CD4-positive, alpha-beta T cell treated with Interleukin-2 at 100 ng/mL for 4 hours (primary cell): ENCODE measurements at places on chromosomes 7 and 10.

DNA sequence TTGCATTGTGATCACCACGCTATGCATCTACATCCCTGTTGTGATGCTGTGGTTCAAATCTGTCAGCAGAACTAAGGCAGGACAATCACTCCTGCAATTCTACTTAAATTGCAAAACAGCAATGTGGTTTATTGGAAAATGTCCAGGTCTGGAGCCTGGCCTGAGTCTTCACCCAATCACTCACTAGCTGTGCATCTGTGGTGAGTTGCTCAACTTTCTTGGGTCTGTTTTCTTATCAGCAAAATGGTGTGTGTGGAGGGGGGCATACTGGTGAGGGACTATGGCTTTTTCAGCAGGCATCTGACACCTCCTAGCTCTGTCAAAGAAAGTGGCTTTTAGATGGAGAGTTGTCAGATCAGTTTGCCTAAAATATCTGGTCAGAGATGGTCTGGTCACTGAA is 108.3 kb upstream of the FEZF1 start:
- no peak for DNase-seq

DNA sequence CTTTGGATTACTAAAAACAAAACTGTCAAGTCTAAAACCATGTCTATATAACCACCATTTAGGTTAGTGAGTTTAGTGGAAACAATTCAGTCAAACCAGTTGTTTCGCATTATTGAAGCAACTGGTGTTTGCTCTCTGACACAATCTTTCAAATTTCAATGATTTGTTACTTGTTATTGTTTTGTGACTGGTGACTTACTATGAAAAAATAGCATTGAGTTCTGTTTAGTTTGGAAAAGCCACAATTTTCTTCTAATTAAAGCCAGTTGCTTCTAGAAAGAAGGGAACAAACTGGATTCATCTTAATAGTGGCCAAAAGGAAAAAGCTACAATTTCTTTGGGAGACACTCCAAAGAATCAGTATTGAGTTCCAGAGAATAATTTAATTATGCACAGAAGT is 30.4 kb downstream of the LAMB4 start:
- DNase-seq, result no peak

DNA sequence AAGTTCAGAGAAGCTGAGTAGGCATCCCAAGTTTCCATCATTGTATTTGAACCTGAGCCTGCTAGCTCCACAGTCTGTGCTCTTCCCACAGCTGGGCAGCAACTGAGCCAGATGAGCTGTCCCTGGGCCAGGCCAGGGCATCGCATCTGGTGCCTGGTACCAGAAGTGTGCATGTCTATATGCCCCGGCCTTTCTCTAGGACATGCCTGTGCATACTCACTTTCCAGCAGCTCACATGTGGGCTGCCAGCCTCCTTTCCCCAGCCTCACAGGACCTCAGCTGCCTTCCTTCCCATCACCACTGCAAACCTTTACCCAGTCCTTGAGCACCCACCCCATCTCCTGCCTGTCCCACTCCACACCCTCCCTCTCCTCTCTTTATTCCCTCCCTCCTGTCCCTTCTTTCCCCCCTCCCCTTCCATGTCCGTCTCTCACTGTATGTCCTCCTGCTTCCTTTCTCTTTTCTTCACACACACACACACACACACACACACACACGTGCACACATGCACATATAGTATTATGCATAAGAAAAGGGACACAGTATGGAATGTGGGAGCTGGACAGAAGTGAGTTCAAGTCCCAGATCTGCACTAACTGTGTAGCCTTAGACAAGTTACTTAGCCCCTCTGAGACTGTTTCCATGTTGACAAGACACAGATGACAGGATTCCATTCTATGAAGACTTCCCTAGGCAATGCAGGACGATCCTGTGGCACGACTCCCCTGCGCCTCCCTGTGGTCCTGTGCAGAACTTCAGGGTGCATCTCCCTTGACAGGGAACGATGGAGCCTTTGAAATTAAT is 10.9 kb downstream of the CDHR1 start:
- peak; percentile 60 for DNase-seq

GRCh38 chr10:96073722-96074121 is 30.3 kb downstream of the CCNJ start:
- DNase-seq, result peak; percentile 32

DNA sequence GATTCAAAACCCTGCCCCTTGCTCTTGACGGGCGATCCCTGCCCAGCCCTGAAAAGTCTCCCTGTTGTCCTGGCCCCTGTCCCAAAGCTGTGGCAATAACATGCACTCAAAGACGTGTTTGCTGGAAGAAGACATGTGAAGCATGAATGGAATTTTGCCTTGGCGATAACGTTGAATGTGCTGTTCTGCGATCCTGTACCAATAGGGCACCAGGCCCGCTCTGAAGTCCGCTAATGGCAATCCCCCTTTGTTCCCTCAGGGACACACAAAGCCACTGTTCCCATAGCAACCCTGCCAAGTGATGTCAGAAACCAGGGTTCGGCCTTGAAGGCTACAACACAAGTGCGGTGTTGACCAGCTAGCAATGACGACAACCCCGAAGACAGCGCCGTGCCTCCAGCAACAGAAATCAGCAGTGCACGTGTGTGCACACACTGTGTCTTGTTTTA is 284.6 kb downstream of the KLF6 start:
- DNase-seq, result no peak

DNA sequence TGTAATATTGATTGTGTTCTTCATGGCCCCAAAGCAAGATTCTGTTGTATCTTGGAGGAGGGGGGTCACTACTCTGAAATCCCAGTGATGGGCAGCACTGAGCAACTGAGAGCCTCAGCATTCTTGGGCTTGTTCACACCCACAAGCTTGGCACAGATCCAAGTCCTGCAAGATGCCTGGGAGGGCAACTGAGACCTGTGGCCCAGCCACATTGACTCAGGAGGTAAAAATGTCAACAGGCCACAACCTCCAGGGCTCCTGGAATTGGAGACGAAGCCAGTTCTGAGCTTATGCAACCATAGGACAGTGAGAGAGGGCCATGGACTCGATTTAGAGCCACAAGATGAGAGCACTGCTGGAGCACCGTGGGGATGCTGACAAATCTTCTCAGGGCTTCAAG is 3.1 kb upstream of the DOCK1 start:
- DNase-seq, result no peak

- DNase-seq, result no peak
Measured at GRCh38 chr10:6134099-6134823, 45.4 kb downstream of the RBM17 start.

DNA sequence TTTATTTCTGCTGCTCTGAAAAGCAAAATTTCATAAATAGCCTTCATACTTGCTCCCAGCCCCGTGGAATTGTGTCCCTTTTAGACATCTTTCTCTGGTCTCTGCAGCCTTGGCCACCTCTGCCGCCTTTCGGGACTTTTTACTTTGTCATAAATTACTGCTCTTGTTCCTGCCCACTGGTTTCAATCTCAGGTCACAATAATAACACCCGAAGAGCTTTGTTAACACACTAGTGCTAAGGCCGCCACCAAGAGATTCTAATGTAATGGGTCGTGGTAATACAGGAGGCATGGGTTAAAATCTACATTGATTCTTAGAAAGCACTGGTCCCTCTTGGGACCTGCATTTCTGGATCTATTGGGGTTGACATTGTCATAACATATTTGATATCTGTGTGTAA is 276.0 kb upstream of the VWC2 start:
- no peak for DNase-seq
